Activated naive CD8-positive, alpha-beta T cell treated with anti-CD3 and anti-CD28 coated beads for 36 hours (primary cell): ENCODE measurements at places on chromosomes 7 and 10.

DNA sequence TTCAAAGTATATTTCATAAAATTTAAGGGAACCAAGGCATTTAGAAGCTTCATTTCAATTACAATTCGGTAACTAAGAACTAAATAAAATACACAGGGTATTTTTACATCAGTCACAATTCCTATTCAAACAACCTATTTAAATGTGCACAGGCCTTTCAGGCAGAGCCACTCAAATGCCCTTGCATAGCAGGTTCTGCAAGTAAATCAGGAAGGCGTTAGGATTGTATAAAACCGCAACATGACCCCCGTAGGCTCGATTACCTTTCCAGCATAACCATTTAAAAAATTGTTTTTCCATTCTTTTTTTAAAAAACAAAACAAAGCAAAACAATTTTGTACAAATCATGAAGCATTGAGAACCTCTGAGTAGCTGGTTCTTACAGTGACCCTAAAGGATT lies 289.9 kb upstream of the SP8 start:
- no peak for DNase-seq

DNA sequence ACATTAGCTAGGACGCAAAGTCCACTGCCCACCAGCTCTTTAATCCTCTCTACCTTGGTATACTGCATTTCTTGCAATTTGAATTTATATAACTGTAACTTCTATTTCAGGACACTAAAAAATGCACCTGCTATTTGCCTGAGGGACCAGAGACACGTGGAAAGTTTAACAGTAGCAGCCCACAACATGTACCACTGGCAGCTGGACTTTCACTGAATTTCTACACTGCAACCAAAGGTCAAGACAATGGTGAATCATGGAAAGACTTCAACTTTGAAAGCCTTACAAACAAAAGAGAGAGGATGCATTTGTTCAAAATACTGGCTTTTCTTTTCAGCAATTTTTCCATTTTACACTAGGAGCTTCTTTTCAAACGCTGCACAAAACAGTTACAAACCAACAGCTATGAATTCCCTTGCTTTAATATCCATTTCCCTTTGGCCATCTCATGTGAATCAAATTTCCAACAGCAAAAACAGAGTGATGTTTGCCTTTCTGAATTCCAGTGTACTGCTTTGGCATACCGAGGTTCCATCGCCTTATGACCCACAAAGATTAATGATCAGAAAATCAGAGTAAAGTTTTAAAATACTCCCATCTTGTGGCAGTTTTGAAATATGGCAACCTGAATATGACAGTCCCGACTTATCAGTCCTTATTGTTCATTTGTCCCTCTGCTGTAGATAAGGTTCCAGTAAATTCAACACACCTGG lies 29.9 kb upstream of the HNRNPH3 start:
- no peak for DNase-seq

DNA sequence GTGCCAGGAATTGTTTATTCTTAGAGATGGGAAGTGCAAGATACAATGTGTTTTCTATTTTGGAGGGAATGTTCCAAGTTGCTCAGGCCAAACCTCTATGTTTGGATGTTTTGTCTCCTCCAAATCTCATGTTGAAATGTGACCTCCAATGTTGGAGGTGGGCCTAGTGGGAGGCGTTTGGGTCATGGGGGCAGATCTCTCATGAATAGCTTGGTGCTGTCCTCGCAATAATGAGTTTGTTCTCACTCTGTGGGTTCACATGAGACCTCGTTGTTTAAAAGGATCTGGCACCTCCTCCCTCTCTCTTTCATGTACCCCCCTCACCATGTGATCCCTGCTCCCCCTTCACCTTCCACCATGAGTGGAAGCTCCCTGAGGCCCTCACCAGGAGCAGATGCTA lies 8.3 kb upstream of the GDF10 start:
- no peak for DNase-seq

GRCh38 chr10:30433306-30433729 lies 666 bp upstream of the MAP3K8 start:
- DNase-seq, result peak; percentile 53

GRCh38 chr7:108292541-108292940 lies 162.4 kb upstream of the LAMB4 start:
- no peak for DNase-seq

DNA sequence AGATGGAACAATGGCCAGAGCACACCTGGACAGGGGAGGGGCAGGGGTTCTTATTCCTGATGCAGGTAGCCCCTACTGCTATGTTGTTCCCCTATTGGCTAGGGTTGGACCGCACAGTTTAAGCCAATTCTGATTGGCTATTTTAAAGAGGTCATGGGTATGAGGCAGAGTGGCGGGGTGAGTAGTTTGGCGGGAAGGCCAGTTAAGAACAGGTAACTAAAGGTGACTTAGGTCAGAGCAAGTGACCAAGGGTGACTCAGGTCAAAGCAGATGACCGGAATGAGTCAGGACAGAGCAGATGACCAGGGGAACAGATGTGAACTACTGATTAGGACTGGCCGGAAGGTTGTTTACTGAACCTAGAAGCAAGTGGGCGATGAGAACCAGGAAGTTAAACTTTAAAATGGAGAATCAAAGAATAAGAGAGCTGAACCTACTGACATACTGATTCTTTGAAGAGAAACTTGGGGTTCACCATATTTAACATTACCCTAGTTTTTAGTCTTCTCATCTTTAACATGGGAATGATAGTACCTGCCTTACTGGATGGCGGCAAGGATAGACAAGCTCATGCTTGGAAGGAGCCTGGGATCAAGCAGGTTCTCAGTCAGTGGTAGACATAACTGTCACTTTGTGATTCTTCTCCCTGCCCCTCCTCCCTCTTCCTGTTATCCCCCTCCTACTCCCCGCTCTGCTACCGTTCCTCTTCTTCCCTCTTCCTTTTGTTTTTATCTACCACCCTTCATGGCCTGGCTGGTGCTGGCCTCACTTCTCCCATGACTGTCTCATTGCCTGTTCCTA lies 55.0 kb downstream of the CCNY start:
- DNase-seq, result no peak

DNA sequence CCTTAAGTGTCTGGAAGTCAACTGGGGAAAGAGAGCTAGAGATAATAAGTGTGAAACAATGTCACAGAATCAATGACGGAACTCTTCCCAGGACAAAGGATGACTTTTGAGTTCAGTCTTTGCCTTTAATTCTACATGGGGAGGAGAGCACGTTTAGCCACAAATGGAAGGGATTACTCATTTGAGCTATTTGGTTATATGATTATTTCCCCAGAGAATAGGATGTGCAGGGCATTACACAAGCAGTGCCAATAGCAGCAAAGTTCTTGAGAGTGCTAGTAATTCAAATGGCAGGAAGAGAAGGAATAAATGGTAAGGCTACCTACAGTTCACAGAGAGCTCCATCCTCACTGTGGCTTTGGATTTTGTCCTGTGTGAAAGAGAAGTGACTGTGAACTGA lies 6.0 kb downstream of the EGFR start:
- DNase-seq, result no peak
